Smooth muscle cell of the umbilical artery (primary cell): ENCODE measurements at places on chromosomes 11 and 22. TPM values are rescaled to one million over a fixed set of nuclear protein-coding genes. Genes with fewer than 3 reads are reported as not detected.

Gene JAML
- not detected in 2 replicates for total RNA-seq

Gene INS
- not detected in 2 replicates for total RNA-seq

Gene KCNC1
- total RNA-seq, result not detected in 2 replicates

Gene CUL5
- 41.6 and 45.6 TPM in 2 replicates for total RNA-seq

Gene HPX
- 0.30 and 0.74 TPM in 2 replicates for total RNA-seq

Gene OR9Q1
- total RNA-seq, result not detected in 2 replicates

Gene BACE1-AS
- 2.4 and 4.7 TPM in 2 replicates for total RNA-seq

Gene PANX3
- total RNA-seq, result not detected in 2 replicates

Gene NEAT1
- 241 and 258 TPM in 2 replicates for total RNA-seq

Gene MS4A6E
- total RNA-seq, result not detected in 2 replicates

Gene SAA4
- total RNA-seq, result not detected in 2 replicates

Gene NCAPD3
- total RNA-seq, result 9.2 and 19.5 TPM in 2 replicates

Gene RNH1
- 256 and 286 TPM in 2 replicates for total RNA-seq

Gene BBS1
- 34.4 and 38.2 TPM in 2 replicates for total RNA-seq

Gene CHRNA10
- total RNA-seq, result 0.59 and 0.88 TPM in 2 replicates

Gene LARGE1
- 9.2 and 16.0 TPM in 2 replicates for total RNA-seq

Gene C1QTNF4
- total RNA-seq, result under 0.01 and 0.05 TPM in 2 replicates

Gene MFNG
- total RNA-seq, result 0.28 and 0.59 TPM in 2 replicates

Gene WBP2NL
- total RNA-seq, result 0.59 and 0.60 TPM in 2 replicates

Gene MYO7A
- total RNA-seq, result under 0.01 and 0.18 TPM in 2 replicates

Gene FGF3
- total RNA-seq, result not detected in 2 replicates

Gene APOA4
- total RNA-seq, result not detected in 2 replicates

Gene STX3
- total RNA-seq, result 22.0 and 34.0 TPM in 2 replicates

Gene CD3G
- not detected in 2 replicates for total RNA-seq

Gene NCAM1
- 4.2 and 14.2 TPM in 2 replicates for total RNA-seq

Gene SLN
- not detected in 2 replicates for total RNA-seq

Gene KCNK7
- 0.09 and 0.30 TPM in 2 replicates for total RNA-seq

Gene APOA1
- 3.0 and 10.4 TPM in 2 replicates for total RNA-seq

Gene PKP3
- total RNA-seq, result 0.69 and 1.8 TPM in 2 replicates

Gene CD151
- total RNA-seq, result 986 and 1,024 TPM in 2 replicates

Gene ASCL2
- total RNA-seq, result not detected in 2 replicates

Gene CLP1
- total RNA-seq, result 17.7 and 19.0 TPM in 2 replicates

Gene H19
- total RNA-seq, result 4.6 and 70.7 TPM in 2 replicates

Gene MRGPRX4
- not detected in 2 replicates for total RNA-seq

Gene FERMT3
- 0.30 and 1.7 TPM in 2 replicates for total RNA-seq

Gene C11orf91
- total RNA-seq, result not detected in 2 replicates

Gene OR8B3
- not detected in 2 replicates for total RNA-seq

Gene C22orf42
- total RNA-seq, result not detected in 2 replicates
